ENCODE measurements at places on chromosomes 2 and 18. TPM values are rescaled to one million over a fixed set of nuclear protein-coding genes. Genes with fewer than 3 reads are reported as not detected.

Gene SLC4A3
- 0.63 TPM for polyA plus RNA-seq

Gene ZC3H15
- polyA plus RNA-seq, result 39.8 TPM

Gene DNER
- 0.63 TPM for polyA plus RNA-seq

Gene TGFA
- polyA plus RNA-seq, result 10.3 TPM

Gene DPP10
- 0.20 TPM for polyA plus RNA-seq

Gene SDC1
- 94.1 TPM for polyA plus RNA-seq

Gene LOXL3
- polyA plus RNA-seq, result 2.9 TPM

Gene AQP12B
- not detected for polyA plus RNA-seq

Gene KCNG2
- polyA plus RNA-seq, result 0.16 TPM

Gene ANKRD62
- polyA plus RNA-seq, result not detected

Gene GPR45
- polyA plus RNA-seq, result not detected

Gene KCTD18
- polyA plus RNA-seq, result 6.8 TPM

Gene RASGRP3
- 3.6 TPM for polyA plus RNA-seq

Gene NT5C1B
- polyA plus RNA-seq, result not detected

Gene CCBE1
- 3.4 TPM for polyA plus RNA-seq

Gene APCDD1
- polyA plus RNA-seq, result 12.5 TPM

Gene LANCL1
- polyA plus RNA-seq, result 11.2 TPM

Gene EVX2
- not detected for polyA plus RNA-seq

Gene PSD4
- polyA plus RNA-seq, result 28.5 TPM

Gene ASNSD1
- 31.4 TPM for polyA plus RNA-seq

Gene CD8A
- 3.7 TPM for polyA plus RNA-seq

Gene RAD51AP2
- not detected for polyA plus RNA-seq

Gene SCN2A
- polyA plus RNA-seq, result 0.06 TPM

Gene PLGLB1
- polyA plus RNA-seq, result 1.8 TPM

Gene RNF181
- 296 TPM for polyA plus RNA-seq

Gene PIGN
- polyA plus RNA-seq, result 5.7 TPM

Gene AOX1
- polyA plus RNA-seq, result 8.0 TPM

Gene CD207
- 1.8 TPM for polyA plus RNA-seq

Gene CFAP65
- 5.8 TPM for polyA plus RNA-seq

Gene WDR12
- 17.6 TPM for polyA plus RNA-seq

Gene CASP10
- polyA plus RNA-seq, result 9.1 TPM

Gene POTEC
- not detected for polyA plus RNA-seq

Gene CERS6
- polyA plus RNA-seq, result 8.5 TPM

Gene POMC
- polyA plus RNA-seq, result 4.2 TPM

Gene PLCD4
- 0.49 TPM for polyA plus RNA-seq

Gene ST6GAL2
- polyA plus RNA-seq, result 0.02 TPM

Gene GPAT2
- polyA plus RNA-seq, result 5.2 TPM

Gene TWIST2
- 10.1 TPM for polyA plus RNA-seq

Gene CIDEA
- polyA plus RNA-seq, result not detected

Gene MFSD6
- polyA plus RNA-seq, result 17.5 TPM

Gene SERPINB4
- polyA plus RNA-seq, result 17.4 TPM

Gene FBXO36
- polyA plus RNA-seq, result 2.5 TPM

Gene ALPP
- polyA plus RNA-seq, result 7.4 TPM

Gene NCKAP5
- polyA plus RNA-seq, result 2.3 TPM

Gene AQP12A
- not detected for polyA plus RNA-seq

Gene DLGAP1
- 0.98 TPM for polyA plus RNA-seq

Gene ACOXL
- polyA plus RNA-seq, result 4.4 TPM

Gene CD302
- 44.5 TPM for polyA plus RNA-seq

Gene GRHL1
- 1.8 TPM for polyA plus RNA-seq

Gene CPO
- polyA plus RNA-seq, result 0.07 TPM

Gene UNC80
- under 0.01 TPM for polyA plus RNA-seq

Gene NEMP2
- 0.85 TPM for polyA plus RNA-seq

Gene TTC32
- polyA plus RNA-seq, result 47.3 TPM

Gene CNGA3
- 0.13 TPM for polyA plus RNA-seq

Gene GPR148
- not detected for polyA plus RNA-seq

Gene KANSL1L
- 6.1 TPM for polyA plus RNA-seq

Gene SRD5A2
- polyA plus RNA-seq, result 0.35 TPM

Gene NRP2
- 20.4 TPM for polyA plus RNA-seq

Gene C2orf66
- polyA plus RNA-seq, result 0.18 TPM

Gene EFHD1
- polyA plus RNA-seq, result 7.4 TPM
